Stimulated activated CD4-positive, alpha-beta T cell treated with anti-CD3 and anti-CD28 coated beads, Interleukin-4, amount 100 ng/mL, for 4 hours (primary cell): ENCODE measurements at places on chromosomes 4 and X.

DNA sequence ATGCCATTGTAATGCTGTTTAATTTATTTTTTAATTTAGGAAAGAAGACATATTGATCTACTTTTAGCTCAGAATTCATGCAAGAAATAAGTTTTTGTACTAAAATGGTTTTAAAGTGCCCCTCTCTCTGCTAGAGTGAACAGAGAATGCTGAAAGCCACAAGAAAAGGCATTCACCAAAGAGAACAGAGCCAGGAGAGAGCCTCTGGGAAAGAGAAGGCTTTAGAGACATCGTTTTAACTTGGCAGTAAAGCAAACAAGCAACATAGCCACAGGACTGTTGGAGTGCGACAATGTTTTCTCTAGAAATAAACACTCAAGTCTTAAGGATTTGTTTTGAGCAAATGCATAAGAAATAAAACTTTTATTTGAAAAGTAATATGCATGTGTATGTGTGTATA lies 484.1 kb upstream of the CPEB2 start:
- no peak for DNase-seq

- no peak for DNase-seq
Observed at GRCh38 chr4:11218692-11219091, 210.0 kb downstream of the HS3ST1 start.

- DNase-seq = no peak
Observed at GRCh38 chrX:39168609-39169008, 367.4 kb downstream of the MID1IP1 start.

DNA sequence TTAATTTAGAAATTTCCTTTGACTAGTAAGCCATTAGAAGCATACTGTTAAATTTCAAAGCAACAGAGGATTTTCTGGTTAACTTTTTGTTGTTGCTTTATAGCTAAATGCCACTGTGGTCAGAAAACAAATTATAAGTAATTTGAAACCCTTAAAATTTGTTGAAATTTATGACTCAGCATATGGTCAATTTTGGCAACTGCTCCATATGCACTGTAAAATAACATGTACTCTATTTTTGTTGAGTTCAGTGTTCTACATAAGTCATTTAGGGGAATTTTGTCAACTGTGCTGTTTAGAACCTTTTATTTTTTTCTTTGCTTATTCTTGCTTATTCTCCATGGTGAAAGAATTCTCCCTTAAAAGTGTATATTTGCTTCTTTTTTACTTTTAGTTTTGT lies 28.6 kb downstream of the SCLT1 start:
- DNase-seq = no peak

- DNase-seq = no peak
Observed at GRCh38 chr4:113513382-113513781, 248.2 kb downstream of the CAMK2D start.
